Body of pancreas (tissue), 4 donors: ENCODE measurements at places on chromosomes 3 and 15. TPM values are rescaled to one million over a fixed set of nuclear protein-coding genes. Genes with fewer than 3 reads are reported as not detected.

The CSPG4 gene
- 3.1 TPM for total RNA-seq

The CLRN1 gene
- total RNA-seq, result not detected

The CHRNB4 gene
- not detected for total RNA-seq

The ECE2 gene
- 11.7 TPM for total RNA-seq

The ARNT2 gene
- 5.3 TPM for total RNA-seq

The WDR49 gene
- 0.78 TPM for total RNA-seq

The MKRN3 gene
- total RNA-seq, result 0.26 TPM

The ACSBG1 gene
- not detected for total RNA-seq

The LRTM1 gene
- not detected for total RNA-seq

The NAALADL2 gene
- total RNA-seq, result 14.5 TPM

The ZBTB20 gene
- total RNA-seq, result 77.1 TPM

The SLC38A3 gene
- total RNA-seq, result 48.0 TPM

The PDZRN3 gene
- total RNA-seq, result 18.9 TPM

The SLC2A2 gene
- total RNA-seq, result 8.2 TPM

The FSIP1 gene
- not detected for total RNA-seq

The ARGFX gene
- not detected for total RNA-seq

The CHRNA5 gene
- total RNA-seq, result not detected

The CDHR4 gene
- not detected for total RNA-seq

The RBPMS2 gene
- total RNA-seq, result 0.33 TPM

GRCh38 chr3:58562498-58562897 lies 14.7 kb downstream of the FAM107A start:
- no peaks in the 10 kb centered on the region for H3K27me3 ChIP-seq
- no peak for DNase-seq
- no peak overlapping the region for H3K27ac ChIP-seq
- H3K4me3 ChIP-seq, result no peak overlapping the region

DNA sequence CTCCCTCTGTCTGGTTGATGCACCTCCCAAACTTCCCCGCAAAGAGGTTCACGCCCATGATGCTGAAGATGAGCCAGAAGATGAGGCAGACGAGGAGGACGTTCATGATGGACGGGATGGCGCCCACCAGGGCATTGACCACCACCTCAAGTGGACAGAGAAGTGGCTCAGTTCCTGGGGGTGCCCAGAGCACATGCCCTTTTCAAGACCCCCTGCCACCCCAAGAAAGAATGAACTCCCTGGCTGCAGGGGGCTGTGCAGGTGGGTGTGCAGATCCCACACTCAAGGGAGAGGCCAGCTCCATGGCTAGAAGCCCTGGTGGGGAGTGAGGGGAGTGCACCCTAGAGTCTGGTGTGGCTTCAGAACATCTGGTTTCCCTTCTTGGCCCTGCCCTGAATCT lies 64.1 kb downstream of the EXOG start:
- H3K4me1 ChIP-seq, result no peaks in the 10 kb centered on the region
- no peak overlapping the region for H3K27ac ChIP-seq
- DNase-seq, result no peak
- no peaks in the 10 kb centered on the region for H3K27me3 ChIP-seq

- H3K27ac ChIP-seq, result no peak overlapping the region
- H3K4me1 ChIP-seq, result peaks cover 9% of the 10 kb centered on the region
- no peaks in the 10 kb centered on the region for H3K27me3 ChIP-seq
- H3K36me3 ChIP-seq, result no peaks in the 10 kb centered on the region
Observed at GRCh38 chr3:133393204-133393603, 6.7 kb upstream of the BFSP2 start.

DNA sequence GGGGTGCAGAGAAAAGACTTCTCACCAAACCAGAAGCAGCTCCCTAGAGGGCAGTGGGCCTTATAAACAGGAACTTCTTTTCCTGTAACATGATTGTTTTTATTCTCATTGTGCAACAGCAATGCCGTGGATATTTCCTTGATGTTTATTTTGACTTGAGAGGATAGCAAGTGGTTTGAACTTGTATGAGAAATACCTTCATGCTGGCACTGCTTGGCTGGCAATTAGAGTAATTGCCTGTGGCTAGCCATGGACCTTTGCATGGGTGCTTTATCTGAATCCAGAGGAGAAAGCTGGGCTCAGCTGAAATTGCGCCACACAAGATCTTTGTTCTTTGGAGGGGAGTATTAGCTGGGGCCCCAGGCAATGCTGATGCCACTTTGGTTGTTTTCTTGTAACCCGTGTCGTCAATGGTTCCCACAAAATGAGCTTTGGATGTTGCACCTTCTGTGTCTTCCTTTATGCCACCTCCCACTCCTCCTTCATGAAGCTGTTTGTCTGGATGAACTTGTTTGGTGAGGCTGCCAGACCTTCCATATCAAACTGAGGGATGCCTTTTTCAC lies 37.9 kb downstream of the CMTM8 start:
- H3K27me3 ChIP-seq, result no peaks in the 10 kb centered on the region
- H3K4me1 ChIP-seq, result peaks cover 40% of the 10 kb centered on the region
- no peak for DNase-seq
- H3K4me3 ChIP-seq, result no peak overlapping the region

GRCh38 chr3:135581806-135582205 lies 383.7 kb upstream of the PPP2R3A start:
- no peaks in the 10 kb centered on the region for H3K27me3 ChIP-seq
- no peak for DNase-seq
- H3K36me3 ChIP-seq, result no peaks in the 10 kb centered on the region
- H3K27ac ChIP-seq, result no peak overlapping the region

- H3K27ac ChIP-seq, result no peak overlapping the region
- no peak for DNase-seq
- H3K4me3 ChIP-seq, result no peak overlapping the region
- H3K27me3 ChIP-seq, result no peaks in the 10 kb centered on the region
Observed at GRCh38 chr3:155037508-155038202, 42.5 kb upstream of the MME start.

GRCh38 chr3:185175370-185175987 lies 22.6 kb upstream of the C3orf70 start:
- DNase-seq, result no peak
- no peak overlapping the region for H3K27ac ChIP-seq
- H3K36me3 ChIP-seq, result no peaks in the 10 kb centered on the region
- no peaks in the 10 kb centered on the region for H3K27me3 ChIP-seq
- no peaks in the 10 kb centered on the region for H3K4me1 ChIP-seq
- H3K4me3 ChIP-seq, result no peak overlapping the region

DNA sequence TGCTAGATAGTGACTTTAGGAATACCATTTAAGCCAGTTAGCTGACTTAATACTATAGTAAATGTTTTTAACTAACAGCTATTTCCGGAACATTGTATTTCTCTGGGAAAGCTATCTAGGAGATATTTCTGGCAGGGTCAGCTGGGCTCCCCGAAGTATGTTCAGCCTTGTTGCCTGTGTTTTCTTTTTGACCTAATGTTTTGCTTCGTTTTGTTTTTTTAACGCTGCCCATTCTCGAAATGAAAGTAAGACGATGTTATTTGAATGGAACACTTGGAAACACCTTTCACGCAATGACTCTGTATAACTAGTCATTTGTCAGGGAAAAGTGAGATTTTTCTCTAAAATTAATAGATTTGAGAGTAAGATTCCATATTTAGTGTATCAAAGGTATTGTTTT lies 702.9 kb upstream of the NAALADL2 start:
- no peaks in the 10 kb centered on the region for H3K4me1 ChIP-seq
- no peaks in the 10 kb centered on the region for H3K27me3 ChIP-seq
- no peaks in the 10 kb centered on the region for H3K36me3 ChIP-seq

DNA sequence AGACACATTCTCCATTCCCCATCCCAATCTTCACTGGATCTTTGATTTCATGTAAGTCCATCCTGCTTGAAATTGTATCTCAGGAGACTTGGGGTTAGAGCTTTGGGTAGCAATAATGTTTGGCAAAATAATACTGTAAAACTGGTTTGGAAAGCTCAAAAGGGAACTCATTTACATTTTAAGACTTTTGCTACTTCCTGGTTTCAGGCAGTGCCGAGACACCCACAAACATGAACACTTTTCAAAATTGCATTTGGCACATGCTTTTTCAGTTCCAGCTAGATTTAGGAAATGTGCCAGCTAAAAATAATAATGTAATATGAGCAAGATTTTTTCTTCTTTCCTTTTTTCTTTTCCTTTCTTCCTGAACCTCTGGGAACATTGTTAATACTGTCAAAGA lies 145.7 kb upstream of the CBLB start:
- H3K4me1 ChIP-seq, result no peaks in the 10 kb centered on the region
- H3K36me3 ChIP-seq, result no peaks in the 10 kb centered on the region
- no peak overlapping the region for H3K27ac ChIP-seq
- no peaks in the 10 kb centered on the region for H3K27me3 ChIP-seq
- DNase-seq, result no peak

- H3K4me3 ChIP-seq, result no peak overlapping the region
- H3K27me3 ChIP-seq, result no peaks in the 10 kb centered on the region
- H3K36me3 ChIP-seq, result no peaks in the 10 kb centered on the region
- DNase-seq, result no peak
- no peak overlapping the region for H3K27ac ChIP-seq
Observed at GRCh38 chr15:98794211-98794610, 145.9 kb downstream of the IGF1R start.

DNA sequence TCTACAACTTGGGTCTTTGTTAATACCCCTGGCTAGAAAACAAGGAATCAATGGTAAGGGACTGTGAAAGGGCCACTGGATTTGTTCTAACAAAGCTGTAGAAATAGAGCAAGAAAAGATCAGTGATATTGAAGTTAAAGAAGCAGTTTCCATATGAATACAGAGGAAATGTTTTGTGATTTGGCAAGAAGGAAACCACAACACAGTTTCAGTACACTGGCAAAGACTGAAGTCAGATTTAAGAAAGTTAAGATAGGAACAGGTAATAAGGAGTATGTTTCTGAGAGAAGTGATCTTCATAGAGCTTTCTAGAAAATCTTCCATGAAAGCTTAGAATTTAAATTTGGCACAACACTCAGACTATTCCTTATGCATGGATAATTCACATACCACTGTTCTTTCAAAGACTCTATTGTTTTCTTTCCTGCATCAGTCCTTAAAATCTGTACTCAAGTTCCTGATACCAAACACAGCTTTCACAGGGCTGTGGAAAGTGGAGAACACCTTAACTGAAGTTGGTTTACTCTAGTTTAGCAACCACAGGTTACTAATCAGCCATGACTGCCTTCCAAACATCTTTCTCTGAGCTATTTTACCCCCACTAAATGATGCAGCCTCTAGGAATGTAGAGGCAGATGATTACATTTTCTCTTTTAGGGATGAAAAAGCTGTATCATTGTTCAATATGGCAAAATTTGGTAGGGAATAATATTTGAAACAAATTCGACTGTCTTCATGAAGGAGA lies 32.4 kb upstream of the ALCAM start:
- no peak overlapping the region for H3K4me3 ChIP-seq
- H3K27ac ChIP-seq, result no peak overlapping the region
- H3K4me1 ChIP-seq, result no peaks in the 10 kb centered on the region
- no peak for DNase-seq
- H3K36me3 ChIP-seq, result no peaks in the 10 kb centered on the region

GRCh38 chr3:183434992-183435391 lies 6.6 kb upstream of the MCF2L2 start:
- H3K36me3 ChIP-seq, result no peaks in the 10 kb centered on the region
- H3K4me3 ChIP-seq, result no peak overlapping the region
- peaks cover 6% of the 10 kb centered on the region for H3K4me1 ChIP-seq
- no peak for DNase-seq
- no peaks in the 10 kb centered on the region for H3K27me3 ChIP-seq

DNA sequence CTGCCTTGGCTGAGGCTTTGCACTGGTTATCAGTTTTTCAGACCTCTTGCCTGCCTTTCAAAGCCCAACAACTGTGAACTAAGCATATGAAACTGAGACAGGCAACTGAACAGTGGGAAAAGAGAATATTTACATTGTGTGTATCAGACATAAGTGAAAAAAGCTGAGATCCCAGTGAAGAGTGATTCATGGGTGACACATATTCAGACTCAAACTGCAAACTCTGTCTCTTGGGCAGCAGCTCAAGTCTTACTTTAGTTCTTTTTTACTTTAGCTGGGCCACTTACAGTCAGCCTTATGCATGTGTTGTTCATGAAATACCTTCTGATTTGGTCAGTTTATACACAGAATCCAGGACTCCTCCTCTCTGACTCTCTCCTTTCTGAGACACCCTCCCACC lies 19.2 kb downstream of the SUCLG2 start:
- no peaks in the 10 kb centered on the region for H3K27me3 ChIP-seq
- H3K4me3 ChIP-seq, result no peak overlapping the region
- H3K4me1 ChIP-seq, result peaks cover 31% of the 10 kb centered on the region
- H3K36me3 ChIP-seq, result no peaks in the 10 kb centered on the region

- H3K4me1 ChIP-seq, result peaks cover 17% of the 10 kb centered on the region
- DNase-seq, result no peak
- no peak overlapping the region for H3K4me3 ChIP-seq
- H3K27me3 ChIP-seq, result no peaks in the 10 kb centered on the region
- no peaks in the 10 kb centered on the region for H3K36me3 ChIP-seq
Observed at GRCh38 chr3:158765518-158766205, 33.4 kb upstream of the RARRES1 start.

DNA sequence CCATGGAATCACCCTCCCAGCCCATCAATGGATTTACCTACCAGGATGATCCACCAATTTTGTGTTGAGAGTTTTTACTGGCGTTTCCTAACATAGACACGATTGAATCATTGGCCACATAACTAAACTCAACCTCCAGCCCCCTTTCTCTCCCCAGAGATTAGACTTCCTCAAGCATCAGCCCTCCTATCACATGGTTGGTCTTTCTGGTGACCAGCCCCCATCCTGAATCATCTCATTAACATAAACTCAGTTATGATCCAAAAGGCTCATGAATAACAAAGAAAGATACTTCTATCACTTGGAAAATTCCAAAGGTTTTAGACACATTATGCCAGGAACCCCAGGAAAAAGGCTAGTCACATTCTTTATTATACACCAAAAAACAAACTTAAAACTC lies 21.2 kb downstream of the PRKAR2A start:
- no peaks in the 10 kb centered on the region for H3K27me3 ChIP-seq
- H3K4me3 ChIP-seq, result no peak overlapping the region
- H3K36me3 ChIP-seq, result no peaks in the 10 kb centered on the region

DNA sequence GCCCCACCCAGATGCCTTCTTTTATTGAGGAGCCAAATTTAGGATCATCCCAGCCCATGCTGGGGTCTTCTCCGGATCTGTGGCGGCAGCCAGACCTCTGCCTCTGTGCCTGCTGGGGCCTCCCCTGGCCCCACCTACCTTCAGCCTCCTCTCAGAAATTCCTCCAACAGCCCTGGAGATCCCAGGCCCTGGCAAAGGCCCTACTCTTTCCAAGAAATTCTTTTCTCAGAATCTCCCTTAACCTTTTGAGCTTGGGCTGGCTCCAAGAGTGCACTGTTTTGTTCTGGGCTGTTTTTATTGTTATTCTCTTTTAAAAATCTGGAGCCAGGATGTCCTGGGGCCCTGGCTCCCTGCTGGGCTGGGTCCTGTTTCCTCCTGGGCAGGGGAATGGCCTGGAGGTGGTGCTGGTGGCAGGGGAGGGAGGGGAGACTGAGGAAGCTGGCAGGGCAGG lies 57.8 kb downstream of the GRIP2 start:
- no peak for DNase-seq
- no peak overlapping the region for H3K27ac ChIP-seq
- no peaks in the 10 kb centered on the region for H3K4me1 ChIP-seq
- H3K27me3 ChIP-seq, result no peaks in the 10 kb centered on the region
- H3K36me3 ChIP-seq, result no peaks in the 10 kb centered on the region
